ENCODE measurements at places on chromosomes 3 and 15. TPM values are rescaled to one million over a fixed set of nuclear protein-coding genes. Genes with fewer than 3 reads are reported as not detected.

DNA sequence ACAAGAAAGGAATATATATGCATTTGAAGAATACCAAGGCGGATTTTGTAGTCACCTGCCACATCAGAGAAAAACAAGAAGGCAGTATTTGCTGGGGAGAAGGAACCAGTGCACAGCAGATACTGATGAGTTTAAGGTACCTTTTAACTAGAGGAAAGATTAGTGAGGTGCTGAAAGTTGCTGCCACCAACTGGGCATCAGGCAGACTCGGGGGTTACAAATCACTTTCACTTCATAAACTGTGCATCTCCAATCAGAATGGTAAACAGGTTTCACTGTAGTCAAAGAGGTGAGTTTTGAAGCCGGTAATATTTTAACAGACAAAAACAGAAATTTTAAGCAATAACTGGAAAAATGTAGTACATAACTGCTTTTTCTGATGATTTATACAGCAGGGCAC lies 4.1 kb downstream of the FBN1 start:
- peak; percentile 32 for DNase-seq

DNA sequence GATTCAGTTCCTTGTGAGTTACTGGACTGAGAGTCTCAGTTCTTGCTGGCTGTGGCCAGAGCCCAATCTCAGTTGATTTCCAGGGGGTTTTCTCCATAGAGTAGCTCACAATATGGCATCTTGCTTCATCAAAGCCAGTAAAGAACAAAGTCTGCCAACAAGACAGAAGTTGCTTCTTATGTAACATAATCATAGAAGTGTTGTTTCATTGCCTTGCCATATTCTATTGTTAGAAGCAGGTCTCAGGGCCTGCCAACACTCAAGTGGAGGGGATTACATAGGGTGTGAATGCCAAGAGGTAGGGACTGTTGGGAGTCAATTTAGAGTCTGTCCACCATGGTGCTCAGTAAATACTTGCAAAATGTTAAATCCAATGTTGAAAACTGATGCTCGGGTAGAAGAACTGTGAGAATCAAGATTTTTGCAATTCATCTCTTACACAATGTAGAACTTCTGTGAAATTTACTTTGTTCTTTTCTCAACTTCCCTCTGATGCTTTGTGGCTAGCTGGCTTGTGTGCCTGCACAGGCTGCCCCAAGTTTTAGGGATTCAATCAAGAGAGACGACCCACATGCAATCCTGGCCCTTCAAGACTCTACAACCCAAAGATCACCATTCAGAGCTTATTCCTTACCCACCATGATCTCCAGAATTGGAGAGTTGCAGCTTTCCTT lies 13.3 kb upstream of the PXYLP1 start:
- no peak for DNase-seq

- DNase-seq, result peak; percentile 27
Measured at GRCh38 chr3:10116138-10116460, 624 bp downstream of the BRK1 start.

SPATA12 gene
- total RNA-seq, result 0.05 TPM

ACAD9 gene
- total RNA-seq, result 86.2 TPM

DNA sequence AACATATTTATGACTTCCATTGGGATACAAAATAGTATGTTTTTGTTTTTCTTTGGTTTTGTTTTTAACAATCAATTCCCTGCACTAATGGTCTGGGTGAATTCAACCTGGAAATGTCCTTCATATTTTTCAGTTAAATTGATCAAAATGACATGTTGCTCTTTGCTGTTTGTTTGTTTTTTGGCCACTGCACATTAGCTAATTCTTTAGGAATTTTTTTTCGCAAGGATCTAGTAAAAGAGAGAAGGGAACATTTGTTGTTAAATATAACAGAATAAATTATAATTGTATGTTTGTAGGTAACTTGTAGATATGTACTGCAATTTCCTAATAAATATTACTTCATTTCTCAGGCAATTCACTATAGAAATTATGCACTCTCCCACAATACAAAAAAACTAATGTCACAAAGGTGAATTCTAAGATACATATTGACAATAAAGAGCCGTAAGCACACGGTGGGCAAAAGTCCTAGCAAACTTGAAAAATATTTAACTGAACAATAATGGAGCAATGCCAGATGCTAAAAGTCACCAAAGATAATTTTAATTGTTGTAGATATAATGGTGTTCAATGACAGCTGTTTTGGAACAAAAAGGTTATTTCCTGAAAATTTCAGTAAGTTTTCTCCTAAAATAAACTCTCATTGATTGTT lies 21.4 kb upstream of the PPARG start:
- DNase-seq, result no peak

DNA sequence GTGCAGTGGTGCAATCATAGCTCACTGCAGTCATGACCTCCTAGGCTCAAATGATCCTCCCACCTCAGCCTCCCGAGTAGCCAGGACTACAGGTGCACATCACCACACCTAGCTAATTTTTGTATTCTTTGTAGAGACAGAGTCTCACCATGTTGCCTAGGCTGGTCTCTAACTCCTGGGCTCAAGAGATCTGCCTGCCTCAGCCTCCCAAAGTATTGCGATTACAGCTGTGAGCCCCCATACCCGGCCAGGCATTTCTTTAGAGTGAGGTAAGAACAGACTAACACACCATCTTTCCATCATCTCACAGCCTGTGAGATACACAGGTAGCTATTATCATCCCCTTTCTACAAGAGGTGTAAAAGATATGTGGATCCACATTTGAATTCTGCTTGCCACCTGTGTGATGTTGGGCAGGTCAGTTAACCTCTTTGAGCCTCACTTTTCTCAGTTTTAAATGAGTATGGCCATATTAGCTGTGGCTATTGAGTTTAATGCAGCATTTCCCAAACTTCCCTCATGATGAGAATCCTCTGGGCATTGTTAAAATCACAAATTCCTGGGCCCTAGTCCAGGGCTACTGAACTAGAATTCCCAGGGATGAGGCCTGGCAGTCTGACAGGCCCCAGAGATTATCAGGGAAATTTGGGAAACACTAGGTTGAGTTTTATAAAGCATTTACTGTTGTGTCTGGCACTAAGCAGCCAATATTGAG lies 46.0 kb downstream of the ANP32A start:
- DNase-seq, result no peak

DNA sequence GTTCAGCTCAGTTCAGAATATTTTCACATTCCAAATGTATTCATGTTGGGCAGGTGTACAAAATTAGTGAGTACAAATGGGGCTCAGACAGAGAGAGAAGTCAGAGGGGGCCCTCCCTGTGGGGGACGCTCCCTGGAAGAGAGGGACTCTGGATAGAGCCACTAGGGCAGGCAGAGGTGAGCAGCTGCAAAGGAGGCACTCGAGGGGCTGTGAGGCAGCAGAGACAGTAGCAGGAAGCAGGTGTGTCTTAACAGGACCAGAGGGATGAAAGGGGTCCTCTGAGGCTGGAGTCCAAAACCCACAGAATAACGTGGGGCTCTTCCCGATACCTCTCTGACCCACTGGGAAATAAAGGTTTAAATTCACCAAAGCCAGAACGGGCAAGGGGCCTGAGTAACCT lies 127.1 kb downstream of the MEGF11 start:
- no peak for DNase-seq

Measured in HT-29 (cell line).